ENCODE measurements at places on chromosomes 2 and 18.
A peak's percentile ranks its signal among the peaks of the same experiment; 100 is the strongest.

DNA sequence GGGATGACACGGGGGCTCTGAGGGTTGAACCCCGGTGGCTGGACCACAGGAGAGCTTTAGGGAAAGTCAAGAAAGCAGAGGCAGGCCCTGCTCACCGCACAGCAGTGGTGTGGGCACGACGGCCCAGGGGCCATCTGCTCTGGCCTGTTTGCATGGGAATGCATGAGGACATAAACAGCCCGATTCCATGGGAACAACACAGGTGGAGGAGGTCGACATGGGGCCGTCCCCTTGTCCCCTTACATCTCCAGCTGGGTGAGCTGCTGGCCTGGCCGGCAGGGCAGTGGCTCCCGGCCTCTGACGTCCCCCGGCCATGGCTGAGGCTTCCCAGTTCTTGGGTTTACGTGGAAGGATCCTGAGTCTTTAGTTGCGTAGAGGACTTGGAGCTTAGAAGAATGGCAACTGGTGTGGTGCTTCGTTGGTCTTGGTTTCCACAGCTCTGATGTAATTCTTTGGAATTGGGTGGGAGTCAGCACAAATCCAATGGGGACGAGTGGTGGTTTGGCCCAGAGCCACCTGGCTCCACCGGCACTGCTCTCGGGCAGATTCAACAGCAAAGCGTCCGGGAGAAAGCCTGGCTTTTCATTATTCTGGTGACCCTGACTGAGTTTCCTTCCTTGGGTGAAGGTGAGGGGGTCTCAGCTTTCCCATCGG lies 98.3 kb upstream of the HDAC4 start:
- DNase-seq = no peak

DNA sequence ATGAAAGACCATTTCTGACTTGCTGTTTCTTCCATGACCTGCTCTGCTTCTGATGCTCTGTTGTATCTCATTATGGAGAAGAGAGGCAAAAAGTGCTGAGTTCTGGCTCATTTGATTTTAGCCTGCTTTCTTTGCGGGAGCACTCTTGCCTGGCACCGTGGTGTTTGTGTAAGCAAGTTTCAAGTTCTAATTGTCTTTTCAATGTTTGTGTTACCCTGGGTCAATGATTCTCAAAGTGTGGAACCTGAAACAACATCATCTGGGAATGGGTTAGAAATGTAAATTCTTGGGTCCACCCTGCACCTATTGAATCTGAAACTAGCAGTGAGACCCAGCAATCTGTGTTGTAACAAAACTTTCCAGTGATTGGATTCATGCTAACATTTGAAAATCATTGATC lies 85.5 kb upstream of the STON1 start:
- DNase-seq = no peak

DNA sequence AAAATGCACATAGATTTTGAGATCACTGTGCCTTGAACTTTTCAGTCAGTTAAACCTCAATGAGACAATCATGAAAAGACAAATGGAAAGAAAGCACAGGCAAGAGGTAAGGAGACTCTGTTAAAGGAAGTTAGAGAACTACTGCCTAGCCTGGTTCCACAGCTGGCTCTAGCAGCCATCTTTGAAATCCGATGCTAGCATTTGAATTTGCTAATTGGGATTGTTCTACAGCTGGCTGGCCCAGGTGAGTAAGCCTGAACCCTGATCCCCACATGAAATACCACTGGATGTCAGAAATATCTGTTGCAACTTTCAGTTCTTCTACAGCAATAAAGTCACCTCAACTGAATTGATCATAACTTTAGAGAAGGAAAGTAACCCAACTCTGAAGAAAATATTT lies 315.2 kb upstream of the CHAC2 start:
- no peak for DNase-seq

DNA sequence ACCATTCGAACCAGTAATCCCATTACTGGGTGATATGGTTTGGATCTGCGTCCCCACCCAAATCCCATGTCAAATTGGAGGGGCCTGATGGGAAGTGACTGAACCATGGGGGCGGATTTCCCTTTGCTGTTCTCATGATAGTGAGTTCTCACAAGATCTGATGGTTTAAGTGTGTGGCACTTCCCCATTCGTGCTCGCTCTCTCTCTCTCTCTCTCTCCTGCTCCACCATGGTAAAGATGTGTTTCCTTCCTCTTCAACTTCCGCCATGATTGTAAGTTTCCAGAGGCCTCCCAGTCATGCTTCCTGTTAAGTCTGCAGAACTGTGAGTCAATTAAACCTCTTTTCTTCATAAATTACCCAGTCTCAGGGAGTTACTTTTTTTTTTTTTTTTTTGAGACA lies 62.6 kb downstream of the NBAS start:
- DNase-seq = no peak

DNA sequence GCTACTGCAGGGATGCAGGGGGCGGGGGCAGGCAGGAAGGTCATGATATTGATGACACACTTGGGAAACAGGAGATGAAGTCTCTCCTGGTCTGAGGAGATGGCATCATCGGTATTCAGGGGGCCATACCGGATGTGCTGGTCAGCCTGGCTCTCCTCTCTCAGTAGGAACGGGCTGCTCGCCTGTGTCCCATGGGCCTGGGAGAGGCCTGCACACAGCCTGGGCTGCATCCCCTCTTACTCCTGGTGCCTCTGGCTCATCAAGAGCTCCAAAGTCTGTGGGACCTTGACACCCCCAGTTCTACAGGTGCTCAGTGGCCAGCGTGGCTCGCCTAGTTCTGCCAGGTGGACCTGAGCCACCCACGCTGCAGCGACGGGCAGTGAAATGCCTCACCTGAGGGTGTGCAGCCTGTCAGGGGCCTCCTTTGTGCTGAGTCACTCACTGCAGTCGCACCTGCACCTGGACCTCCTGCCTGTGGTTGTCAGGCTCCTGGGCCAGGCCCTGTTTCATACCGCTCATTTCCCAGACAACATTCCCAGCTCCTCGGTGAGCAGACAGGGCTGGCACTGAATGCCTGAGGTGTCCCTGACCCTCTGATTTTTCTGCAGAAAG lies 18.6 kb upstream of the CNDP1 start:
- DNase-seq = no peak

DNA sequence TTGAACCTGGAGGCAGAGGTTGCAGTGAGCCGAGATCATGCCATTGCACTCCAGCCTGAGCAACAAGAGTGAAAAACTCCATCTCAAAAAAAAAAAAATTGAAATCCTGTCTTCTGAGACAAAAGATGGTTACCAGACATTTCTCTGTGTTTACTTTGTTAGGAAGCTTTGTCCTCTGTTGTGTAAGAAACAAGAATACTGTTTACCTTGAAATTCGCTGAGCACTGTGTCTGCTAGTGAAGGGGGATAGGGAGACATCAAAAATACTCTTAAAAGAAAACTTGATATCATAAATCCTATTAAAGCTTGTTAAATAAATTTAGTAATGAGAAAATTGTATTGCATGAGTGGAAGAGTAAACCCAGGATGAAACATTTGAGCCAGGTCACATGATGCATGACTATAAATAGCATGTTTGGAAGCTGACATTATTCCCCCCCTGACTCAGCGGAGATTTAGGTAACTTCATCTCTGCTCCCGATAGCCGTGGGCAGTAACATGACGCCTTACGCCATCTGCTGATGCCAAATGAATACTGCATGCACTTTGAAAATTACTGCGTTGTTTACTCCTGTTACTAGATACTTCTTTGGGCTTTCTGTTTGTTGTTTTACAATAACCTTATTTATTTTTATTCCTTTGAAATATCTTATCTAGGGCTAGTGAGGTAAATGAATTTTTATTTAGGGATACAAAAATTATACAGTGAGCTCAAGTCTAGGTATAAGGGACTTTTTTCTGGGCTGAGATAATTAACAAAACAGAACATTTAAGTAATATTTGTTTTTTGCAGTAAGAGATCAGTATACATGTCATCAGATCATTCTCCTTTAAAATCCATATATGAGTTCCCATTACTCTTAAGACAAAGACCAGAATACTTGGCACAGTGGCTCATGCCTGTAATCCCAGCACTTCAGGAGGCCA lies 134.9 kb downstream of the MAP3K20 start:
- peak; percentile 25 for DNase-seq

- DNase-seq = no peak
Observed at GRCh38 chr2:167980439-167980838, 267.0 kb downstream of the STK39 start.

DNA sequence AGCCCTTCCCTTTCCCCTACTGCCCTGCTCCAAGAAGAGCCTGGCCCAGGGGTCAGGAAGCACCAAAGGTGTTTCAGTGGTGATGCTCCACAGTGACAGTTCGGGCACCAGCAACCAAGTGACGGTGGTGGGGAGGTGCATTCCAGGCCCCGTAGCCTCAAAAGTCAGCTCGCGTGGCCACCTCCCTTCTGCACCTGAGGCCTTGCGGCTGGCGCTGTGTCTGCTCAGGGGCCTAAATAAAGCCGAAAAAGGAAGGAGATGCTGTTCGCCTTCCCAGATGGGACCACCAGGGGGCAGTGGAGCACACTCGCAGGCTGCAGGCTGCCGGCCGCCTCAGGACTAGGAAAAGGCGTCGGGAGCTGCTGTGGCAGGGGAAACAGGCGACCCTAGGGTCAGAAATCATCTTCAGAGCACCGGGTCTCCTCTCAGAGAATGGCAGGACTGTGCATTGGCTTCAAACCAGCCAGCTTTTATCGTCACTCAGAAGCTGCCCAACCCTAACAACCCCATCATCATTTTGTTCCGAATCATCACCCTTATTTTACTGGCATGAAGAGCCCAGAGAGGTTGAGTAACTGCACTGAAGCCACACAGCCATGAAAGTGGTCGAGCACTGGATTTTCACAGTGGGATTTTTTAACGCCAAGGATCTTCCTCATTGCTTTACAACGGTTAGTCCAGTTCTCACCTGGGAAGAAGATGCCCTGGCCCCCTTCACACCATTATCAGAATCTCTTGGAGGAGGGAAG lies 213.0 kb upstream of the CELF4 start:
- peak; percentile 16 for DNase-seq

DNA sequence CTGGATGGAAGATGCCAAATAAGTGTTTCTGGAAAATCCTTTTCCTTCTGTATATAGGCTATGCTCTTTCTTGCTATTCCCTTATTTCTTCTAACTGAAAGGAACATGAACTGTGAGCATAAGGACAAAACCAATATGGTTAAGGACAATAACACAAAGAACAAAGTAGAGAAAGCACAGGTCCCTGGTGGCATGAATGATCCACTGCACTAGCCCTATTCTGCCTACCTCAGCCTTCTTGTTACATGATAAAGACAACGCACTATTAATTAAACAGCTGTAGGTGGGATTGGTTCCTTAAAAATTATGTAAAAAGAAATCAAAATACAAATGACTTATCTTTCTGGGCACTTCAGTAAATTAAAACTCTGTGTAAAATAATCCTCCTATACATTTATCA lies 1.9 kb upstream of the WDR75 start:
- DNase-seq = no peak

- no peak for DNase-seq
Observed at GRCh38 chr18:78595924-78596573, 383.6 kb upstream of the SALL3 start.

GRCh38 chr18:57231864-57232263 lies 85.0 kb downstream of the BOD1L2 start:
- no peak for DNase-seq

DNA sequence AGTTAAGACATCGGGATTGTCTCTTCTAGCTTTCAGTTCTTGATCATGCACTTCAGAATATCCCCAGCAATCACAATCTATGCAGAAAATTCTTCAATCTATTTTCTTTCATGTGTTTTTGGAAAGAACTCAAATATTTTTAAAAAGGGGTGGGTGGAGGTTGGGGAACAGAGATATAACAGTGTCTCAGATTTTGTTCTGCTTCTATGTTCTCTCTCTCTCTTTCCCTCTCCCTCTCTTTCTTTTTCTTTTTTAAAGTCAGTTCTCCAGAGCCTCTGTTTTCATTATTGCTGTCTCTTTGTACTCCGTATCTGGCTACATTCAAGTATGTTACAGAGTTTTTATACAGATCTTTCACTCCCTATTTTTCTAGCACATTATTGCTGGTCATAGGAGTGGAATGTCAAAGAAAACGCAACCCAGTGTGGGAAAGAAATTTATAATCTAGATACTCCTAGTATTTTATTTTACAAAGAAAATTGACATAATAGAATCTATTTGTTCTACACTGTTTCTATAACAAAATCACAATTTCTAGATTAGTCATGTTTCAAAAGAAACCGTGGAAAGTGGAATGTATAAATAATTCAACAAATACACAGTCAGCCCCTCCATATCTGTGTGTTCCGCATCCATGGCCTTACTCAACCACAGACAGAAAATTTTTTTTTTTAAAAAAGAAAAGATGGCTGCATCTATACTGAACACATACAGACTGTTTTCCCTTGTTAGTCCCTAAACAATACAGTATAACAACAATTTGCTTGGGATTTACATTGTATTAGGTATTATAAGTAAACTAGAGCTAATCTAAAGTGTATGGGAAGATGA lies 11.2 kb upstream of the NEMP2 start:
- no peak for DNase-seq

DNA sequence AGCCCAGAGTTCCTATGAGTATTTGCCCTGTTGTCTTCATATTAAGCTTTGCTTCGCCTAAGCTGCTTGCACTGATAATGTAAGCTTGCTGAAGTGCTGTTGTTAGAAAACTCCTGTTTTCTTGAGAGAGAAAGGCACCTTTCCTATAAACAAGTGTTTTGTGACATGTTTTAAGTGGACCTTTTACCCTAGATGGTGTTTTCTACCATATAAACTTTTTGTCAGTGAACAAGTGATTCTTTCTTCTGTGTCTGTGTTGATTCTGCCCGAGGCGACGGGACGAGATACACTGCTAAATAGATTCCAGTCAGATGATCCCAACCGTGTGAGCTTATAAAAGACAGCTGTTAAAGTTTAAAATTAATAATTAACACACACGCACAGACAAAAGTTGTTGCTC lies 24.1 kb downstream of the CABLES1 start:
- no peak for DNase-seq

- DNase-seq = peak; percentile 22
Observed at GRCh38 chr2:198127627-198128026, 323.2 kb downstream of the PLCL1 start.

DNA sequence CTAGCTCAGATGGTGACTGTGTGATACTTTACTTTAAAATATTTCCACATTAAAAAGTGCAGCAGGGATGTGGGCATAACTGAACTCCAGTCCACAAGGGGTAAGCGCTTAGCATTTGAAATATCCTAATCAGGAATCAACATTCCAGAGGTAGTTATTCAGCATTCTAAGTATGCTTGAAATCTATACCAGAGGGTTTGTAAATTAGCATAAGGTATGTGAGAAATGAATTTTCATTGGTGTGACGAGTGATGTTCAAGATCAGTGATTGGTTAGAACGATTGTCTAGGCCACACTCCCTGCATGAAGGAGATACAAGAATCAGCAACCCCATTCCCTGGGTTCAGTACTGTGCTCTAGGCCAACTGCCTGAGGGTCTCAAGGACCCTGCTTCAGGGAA lies 42.6 kb downstream of the MAPK4 start:
- no peak for DNase-seq

GRCh38 chr2:88545118-88545517 lies 82.1 kb downstream of the EIF2AK3 start:
- no peak for DNase-seq
